ENCODE measurements at places on chromosomes 3 and 15. TPM values are rescaled to one million over a fixed set of nuclear protein-coding genes. Genes with fewer than 3 reads are reported as not detected.

EFHB gene
- under 0.01 TPM for total RNA-seq

ACTRT3 gene
- 3.1 TPM for total RNA-seq

DPPA2 gene
- total RNA-seq, result not detected

B3GNT5 gene
- total RNA-seq, result 1.9 TPM

TMCO5A gene
- total RNA-seq, result not detected

CHRM5 gene
- not detected for total RNA-seq

ROPN1 gene
- not detected for total RNA-seq

ACP3 gene
- total RNA-seq, result under 0.01 TPM

SPG11 gene
- 59.0 TPM for total RNA-seq

DNASE1L3 gene
- total RNA-seq, result 0.56 TPM

AADACL2 gene
- not detected for total RNA-seq

KLHL40 gene
- not detected for total RNA-seq

BCHE gene
- 1.2 TPM for total RNA-seq

SIDT1 gene
- 0.28 TPM for total RNA-seq

SHC4 gene
- 6.5 TPM for total RNA-seq

ALDH1L1 gene
- total RNA-seq, result 4.8 TPM

SENP8 gene
- 2.0 TPM for total RNA-seq

VEPH1 gene
- 155 TPM for total RNA-seq

ALPK3 gene
- 3.3 TPM for total RNA-seq

All from regular cardiac myocyte (primary cell).